ENCODE measurements at places on chromosomes 11 and 22.

- no peak for DNase-seq
These were observed 37.6 kb downstream of the SYT13 start for GRCh38 chr11:45248501-45249011.

DNA sequence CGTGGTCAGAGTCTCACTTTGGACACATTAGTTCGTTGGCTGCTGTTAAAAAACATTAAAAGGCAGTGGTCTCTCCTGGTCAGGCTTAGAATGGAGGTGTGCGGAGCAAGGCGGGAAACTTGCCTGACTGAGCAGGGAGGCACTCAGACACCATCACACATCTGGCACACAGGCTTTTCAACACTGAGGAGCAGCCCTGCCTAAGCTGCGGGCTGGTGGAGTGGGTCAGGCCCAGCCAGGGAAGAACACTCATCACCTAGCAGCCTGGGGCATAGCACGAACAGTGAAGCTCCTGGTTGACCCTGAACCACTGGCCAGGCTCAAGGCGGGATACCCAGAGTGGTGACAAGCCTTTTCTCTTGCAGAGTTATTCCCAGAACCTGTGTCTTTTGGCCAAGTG is 4.2 kb downstream of the KAT5 start:
- no peak for DNase-seq

DNA sequence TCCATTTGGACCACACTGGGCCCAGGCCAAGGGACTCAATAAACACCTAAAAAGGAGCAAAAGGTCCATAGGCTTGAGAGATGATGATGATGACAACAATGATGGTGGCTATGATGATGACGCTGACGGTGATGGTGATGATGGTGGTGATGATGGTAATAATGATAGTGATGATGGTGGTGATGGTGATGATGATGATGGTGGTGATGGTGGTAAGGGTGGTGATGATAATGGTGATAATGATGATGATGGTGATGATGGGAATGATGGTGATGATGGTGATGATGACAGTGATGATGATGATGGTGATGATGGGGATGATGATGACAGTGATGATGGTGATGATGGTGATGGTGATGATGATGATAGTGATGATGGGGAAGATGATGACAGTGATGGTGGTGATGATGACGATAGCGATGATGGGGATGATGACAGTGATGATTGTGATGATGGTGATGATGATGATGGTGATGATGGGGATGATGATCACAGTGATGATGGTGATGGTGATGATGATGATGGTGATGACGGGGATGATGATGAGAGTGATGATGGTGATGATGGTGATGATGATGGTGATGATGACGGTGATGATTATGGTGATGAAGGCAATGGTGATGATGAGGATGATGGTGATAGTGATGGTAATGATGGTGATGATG is 7.1 kb upstream of the RASD2 start:
- no peak for DNase-seq

GRCh38 chr11:117523680-117524079 is 196.0 kb downstream of the CEP164 start:
- DNase-seq, result peak; percentile 29

DNA sequence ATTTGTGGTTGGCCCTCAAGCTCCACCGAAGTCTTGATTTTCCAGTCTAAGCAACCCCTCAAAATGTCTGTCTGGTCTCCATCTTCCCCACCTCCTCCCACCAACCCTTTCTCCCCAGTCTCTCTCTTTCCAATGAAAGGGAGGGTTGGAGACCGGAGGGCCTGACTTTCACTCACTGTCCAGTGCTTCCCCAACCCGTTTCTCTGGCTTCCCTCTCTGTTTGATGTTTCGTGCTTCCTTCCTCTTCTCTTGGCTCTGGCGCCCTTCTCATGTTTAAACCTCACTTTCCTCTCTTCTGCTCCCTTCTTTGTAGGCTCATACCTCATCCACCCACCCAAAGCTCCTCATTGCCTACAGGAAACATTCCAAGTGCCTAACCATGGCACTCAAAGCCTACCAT is 11.1 kb upstream of the VPS37C start:
- DNase-seq, result no peak

GRCh38 chr22:19448076-19448607 is 631 bp upstream of the C22orf39 start:
- no peak for DNase-seq

DNA sequence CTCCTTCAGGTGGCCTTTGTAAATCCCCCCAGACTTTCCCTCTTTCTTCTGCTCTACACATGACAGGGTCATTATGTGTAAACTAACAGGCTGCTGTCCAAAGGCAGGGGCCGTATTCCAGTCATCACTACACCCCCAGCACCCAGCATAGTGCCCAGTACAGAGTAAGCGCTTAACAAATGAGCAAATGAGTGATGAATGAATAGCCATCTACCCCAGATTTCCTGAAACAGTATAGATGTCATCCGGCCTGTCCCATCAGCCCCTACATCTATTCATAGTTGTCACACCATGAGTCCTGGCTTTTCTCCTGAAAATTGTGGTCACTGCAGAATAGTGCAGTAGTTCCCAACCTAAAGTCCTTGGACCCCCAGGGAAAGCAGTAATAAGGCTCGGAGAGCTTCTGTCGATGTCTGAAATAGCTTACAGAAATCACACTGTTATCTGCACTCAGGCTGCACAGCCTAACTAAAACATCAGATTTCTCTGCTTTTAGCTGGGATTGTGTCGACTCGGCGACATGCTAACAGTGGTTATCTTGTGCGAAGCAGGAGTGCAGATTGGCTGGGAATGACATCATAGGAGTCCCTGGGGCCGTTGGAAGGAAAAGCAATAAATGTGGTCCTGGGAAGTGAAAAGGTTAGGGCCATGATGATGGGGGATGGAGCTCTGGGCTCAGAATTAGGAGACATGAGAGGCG is 143.8 kb upstream of the NECTIN1 start:
- no peak for DNase-seq

GRCh38 chr11:69110451-69110850 is 45.3 kb upstream of the SMIM38 start:
- no peak for DNase-seq

DNA sequence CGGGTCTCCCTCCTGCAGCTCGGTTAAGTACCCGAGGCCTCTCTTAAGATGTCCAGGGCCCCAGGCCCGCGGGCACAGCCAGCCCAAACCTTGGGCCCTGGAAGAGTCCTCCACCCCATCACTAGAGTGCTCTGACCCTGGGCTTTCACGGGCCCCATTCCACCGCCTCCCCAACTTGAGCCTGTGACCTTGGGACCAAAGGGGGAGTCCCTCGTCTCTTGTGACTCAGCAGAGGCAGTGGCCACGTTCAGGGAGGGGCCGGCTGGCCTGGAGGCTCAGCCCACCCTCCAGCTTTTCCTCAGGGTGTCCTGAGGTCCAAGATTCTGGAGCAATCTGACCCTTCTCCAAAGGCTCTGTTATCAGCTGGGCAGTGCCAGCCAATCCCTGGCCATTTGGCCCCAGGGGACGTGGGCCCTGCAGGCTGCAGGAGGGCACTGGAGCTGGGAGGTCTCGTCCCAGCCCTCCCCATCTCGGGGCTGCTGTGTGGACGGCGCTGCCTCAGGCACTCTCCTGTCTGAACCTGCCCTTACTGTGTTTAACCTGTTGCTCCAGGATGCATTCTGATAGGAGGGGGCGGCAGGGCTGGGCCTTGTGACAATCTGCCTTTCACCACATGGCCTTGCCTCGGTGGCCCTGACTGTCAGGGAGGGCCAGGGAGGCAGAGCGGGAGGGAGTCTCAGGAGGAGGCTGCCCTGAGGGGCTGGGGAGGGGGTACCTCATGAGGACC is 25.0 kb downstream of the FADS3 start:
- no peak for DNase-seq

DNA sequence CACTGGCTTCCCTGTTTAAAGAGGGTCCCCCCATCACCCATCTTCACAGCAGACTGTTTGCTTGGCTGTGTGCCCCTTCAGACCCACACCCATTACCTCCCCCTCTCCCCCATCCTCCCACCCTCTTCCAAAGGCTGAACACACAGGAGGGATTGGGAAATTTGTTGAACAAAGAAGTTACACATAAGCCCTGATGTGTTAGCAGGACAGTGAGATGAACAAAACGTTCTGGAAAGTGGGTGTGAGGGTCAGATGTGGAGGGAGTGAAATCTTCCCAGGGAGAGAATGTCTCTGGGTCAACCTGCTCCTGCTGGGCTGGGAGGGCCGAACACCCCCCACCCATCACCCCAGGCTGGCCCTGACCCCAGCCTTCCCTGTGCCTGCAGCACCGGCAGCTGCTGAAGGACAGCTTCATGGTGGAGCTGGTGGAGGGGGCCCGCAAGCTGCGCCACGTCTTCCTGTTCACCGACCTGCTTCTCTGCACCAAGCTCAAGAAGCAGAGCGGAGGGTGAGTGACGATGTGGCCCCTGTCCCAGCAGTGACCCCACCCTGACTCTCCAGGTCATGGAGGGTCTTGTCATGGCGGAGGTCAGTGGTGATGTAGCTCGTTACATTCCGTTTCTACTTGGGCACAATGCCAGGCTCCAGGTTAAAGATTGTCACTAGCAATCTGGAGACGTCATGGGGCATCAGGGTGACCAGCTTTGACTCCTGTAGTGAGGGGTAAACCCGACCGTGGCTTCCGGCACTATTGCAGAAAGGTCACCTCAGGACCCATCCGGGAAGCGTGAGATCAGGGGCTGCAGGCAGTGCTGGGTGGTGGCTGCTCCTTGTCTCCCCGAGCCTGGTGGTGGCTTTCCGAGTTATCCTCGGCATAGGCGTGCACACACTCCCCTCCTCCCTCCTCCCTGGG is 103.5 kb downstream of the BCR start:
- no peak for DNase-seq

GRCh38 chr22:23168391-23169042 is 11.8 kb upstream of the BCR start:
- DNase-seq, result no peak

GRCh38 chr22:42670921-42671709 is 21.9 kb upstream of the CYB5R3 start:
- DNase-seq, result no peak

GRCh38 chr11:117826190-117826570 is 1.6 kb upstream of the FXYD2 start:
- DNase-seq, result no peak

- no peak for DNase-seq
These were observed 24.7 kb downstream of the PC start for GRCh38 chr11:66933531-66933930.

- no peak for DNase-seq
These were observed 20.3 kb upstream of the XKR3 start for GRCh38 chr22:16845465-16845864.

- DNase-seq, result no peak
These were observed 188.2 kb downstream of the METTL15 start for GRCh38 chr11:28296426-28296825.

DNA sequence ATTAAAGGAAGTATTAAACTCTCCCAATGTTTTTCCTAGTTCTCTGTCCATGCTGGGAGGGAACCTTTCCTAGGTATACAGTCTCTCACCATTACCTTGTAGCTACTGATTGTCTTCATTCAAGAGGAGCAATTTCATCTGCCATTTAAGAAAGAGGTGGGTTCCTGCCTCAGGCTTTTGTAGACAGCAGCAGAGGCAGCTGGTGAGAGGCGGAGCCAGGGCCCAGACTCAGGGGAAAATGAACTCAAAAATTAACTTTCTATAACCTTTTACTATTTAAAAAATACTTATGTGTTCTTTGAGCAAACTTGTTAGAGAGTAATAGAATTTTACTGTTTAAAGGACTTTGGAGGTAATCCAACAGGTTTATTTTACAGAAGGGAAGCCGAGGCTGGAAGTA is 133.0 kb downstream of the SNX19 start:
- DNase-seq, result no peak

DNA sequence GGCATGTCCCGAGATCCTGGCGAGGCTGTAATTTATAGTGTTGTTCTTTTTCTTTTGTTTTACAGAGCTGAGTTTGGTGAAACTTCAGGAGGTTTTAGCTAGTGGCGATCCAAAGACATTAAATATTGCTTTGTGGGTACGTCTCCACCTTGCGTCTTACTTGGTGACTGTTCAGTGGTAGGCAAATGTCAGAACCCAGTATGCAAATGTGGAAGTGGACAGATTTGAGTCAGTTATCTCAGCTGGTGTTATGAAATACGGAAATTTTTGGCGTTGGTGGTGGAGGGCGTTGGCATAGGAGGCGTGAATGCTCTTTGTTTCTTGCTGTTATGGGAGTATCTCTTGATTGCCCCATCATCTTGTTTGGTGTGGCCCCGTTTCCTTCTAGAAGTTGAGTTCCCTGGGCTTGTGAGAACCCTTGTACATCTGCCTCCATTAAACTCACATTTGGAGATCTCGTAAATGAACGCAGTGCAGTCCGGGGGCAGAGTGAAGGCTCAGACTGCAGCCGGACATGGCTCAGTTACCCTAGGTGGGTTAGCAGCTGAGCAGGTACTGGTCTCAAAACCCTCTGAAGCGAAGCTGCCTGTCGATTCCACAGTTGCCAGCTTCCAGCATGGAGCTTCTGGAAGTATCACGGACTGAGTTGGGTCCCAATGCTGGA is 39.9 kb downstream of the PTPRJ start:
- DNase-seq, result no peak

- no peak for DNase-seq
These were observed 15.5 kb downstream of the RBX1 start for GRCh38 chr22:40966726-40967085.

DNA sequence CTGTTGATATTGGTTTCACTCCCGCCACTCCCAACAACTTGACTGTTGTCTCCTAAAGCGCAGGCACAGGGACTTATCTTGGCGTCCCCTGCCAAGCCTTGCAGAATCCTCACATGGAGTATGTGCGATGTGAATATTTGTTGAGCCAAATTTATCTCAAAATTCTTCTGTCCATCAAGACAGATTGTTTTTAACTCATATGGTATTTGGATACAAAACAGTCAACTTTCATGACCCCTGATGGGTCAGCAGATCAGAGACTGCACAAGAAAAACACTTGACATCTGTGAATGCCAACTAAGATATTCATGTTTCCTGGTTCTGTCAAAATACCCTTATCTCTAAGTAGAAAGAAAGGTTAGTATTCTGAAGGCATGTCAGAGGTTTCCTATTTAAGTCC is 221.7 kb upstream of the BLID start:
- DNase-seq, result no peak

- no peak for DNase-seq
These were observed 315.1 kb downstream of the LARGE1 start for GRCh38 chr22:33605221-33605620.

DNA sequence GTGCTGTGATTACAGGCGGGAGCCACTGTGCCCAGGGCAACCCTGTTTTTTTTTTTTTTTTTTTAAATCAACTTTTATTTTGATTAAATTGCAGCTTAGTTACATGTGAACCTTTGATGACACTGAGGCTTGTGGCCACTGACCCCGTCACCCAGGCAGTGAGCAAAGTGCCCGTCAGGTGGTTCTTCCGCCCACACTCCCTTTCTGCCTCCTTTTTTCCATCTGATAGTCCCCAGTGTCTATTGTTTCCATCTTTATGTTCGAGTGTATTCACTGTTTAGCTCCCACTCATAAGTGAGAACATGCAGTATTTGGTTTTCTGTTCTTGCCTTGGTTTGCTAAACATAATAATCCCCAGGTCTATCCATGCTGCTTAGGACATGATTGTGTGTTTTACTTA is 110.9 kb upstream of the GRK3 start:
- no peak for DNase-seq

- no peak for DNase-seq
These were observed 96.2 kb downstream of the RDX start for GRCh38 chr11:110200241-110200640.

- no peak for DNase-seq
These were observed 30.8 kb upstream of the SORL1 start for GRCh38 chr11:121421149-121421901.

- no peak for DNase-seq
These were observed 781 bp downstream of the SIDT2 start for GRCh38 chr11:117179048-117179999.
